Non-pigmented ciliary epithelial cell (primary cell): ENCODE measurements at places on chromosomes 2 and 18.

GRCh38 chr2:70403267-70404053 lies 101.6 kb upstream of the FAM136A start:
- DNase-seq, result no peak

- no peak for DNase-seq
Observed at GRCh38 chr2:121778741-121779487, 23.5 kb downstream of the TSN start.

DNA sequence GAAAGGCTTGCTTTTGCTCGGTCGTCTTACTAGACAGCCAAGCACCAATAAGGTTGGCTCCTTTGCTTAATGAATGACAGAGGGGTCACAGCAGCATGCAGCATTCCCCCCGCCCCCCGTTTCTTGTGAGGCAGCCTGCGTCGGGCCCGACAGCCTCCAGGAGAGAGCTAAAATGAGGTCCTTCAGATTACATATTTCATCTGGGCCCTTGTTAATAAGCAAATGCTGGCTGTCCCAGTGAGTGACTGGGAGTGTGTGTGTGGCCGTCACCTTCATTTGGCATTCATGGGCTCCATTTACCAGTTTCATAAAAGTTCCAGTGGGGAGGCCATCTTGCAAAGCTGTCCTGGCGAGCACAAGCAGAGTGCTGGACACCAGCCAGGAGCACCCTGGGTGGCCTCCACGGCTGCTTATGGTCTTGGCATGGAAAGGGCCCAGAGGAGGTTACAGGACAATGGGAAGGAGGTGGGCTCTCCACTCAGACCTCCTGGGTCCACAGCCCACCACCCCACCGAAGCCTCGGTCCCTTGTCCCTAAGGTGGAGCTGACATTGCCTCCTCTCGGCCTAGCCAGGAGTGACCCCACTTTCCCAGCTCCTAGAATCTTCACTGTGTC lies 37.2 kb downstream of the ODC1 start:
- no peak for DNase-seq

- DNase-seq, result no peak
Observed at GRCh38 chr2:230170532-230170931, 49.3 kb downstream of the SP110 start.

- no peak for DNase-seq
Observed at GRCh38 chr18:58413667-58414628, 214.9 kb downstream of the ALPK2 start.

DNA sequence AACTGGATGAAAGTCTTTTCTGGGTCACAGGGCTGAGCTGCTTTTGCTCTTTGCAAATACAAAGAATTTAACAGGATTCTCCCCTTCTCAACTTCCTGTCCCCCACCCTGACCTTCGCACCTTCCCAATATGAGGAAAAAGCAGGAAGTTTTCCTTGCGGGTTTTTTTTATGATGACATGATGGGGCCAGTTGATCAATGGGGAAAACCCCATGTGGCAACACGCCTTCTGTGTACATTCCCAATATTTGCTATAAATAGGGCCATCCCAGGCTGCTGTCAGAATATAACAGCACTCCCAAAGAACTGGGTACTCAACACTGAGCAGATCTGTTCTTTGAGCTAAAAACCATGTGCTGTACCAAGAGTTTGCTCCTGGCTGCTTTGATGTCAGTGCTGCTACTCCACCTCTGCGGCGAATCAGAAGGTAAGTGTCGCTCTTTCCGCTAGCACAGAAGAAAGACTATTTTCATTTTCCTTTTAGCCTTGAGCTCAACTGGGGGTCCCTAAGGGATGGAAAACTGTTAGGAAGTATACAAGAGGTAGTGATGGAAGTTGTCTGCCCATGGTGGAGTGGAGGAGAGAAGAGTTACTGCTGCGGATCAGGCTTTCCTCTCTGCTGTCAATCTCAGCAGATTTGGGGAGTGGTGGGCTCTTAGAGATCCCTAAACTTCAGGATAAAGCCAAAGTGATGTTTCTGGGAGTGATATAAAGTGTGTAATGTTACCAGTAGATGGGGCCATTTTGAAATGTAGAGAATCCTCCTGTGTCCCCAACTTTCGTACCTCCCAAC lies at the start of gene CCL20:
CCL20 (plus strand) TSS at position 281 of the 792 bp plus-strand sequence; CDS start at position 351, 70 bp downstream.
- no peak for DNase-seq

- no peak for DNase-seq
Observed at GRCh38 chr2:144516411-144516980, 3.4 kb downstream of the ZEB2 start.

DNA sequence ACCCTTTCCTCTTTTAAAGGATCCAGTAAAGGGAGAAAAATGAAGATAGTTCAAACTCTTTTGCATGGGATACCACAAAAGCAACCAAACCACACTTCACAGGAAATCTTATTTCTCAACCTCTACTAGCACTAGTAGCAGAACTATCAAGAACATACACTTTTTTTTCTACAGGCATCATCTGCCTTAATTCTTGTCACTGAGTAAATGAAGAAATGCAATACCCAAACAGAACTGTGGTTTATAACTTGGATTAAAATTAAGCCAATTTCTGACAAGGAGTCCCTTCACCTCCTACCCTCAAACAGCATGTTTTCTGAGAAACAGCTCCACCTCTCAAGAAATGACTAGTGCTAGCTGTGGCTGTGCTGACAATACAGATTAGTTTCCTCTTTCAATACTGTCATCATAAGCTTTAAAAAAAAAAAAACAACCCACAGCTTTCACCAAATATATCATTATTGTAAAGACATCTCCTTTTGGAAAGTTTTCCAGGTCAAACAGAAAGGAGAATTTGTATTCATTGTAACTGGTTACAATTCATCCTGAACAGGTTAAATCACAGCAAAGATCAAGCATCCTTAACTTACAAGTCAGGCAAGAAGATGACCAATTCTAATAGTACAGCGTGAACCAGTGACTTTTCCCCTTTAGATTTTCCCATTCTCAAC lies 44.4 kb downstream of the PTPN2 start:
- DNase-seq, result no peak

- no peak for DNase-seq
Observed at GRCh38 chr2:128441341-128442052, 122.8 kb upstream of the HS6ST1 start.

GRCh38 chr18:37422116-37422515 lies 143.5 kb downstream of the CELF4 start:
- no peak for DNase-seq

DNA sequence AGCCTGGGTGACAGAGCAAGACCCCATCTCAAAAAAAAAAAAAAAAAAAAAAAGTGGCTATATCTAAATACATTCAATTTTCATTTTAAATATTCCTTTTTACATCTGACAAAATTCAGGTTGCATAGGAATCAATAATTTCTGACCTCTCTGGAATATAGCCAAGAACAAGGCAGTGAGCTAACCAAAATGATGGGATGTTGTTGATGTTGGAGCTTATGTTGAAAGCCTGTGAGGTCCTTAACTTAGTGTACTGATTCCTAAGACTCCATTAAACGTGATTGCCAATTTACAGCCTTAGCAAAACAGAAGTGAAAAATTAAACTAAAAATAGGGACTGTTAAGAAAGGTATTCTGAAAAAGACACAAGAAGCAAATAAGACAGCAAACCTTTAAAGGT lies 109.6 kb downstream of the MEP1B start:
- DNase-seq, result no peak

- no peak for DNase-seq
Observed at GRCh38 chr2:239343946-239344856, 56.6 kb downstream of the HDAC4 start.

GRCh38 chr2:42823744-42824453 lies 31.5 kb upstream of the HAAO start:
- DNase-seq, result no peak

DNA sequence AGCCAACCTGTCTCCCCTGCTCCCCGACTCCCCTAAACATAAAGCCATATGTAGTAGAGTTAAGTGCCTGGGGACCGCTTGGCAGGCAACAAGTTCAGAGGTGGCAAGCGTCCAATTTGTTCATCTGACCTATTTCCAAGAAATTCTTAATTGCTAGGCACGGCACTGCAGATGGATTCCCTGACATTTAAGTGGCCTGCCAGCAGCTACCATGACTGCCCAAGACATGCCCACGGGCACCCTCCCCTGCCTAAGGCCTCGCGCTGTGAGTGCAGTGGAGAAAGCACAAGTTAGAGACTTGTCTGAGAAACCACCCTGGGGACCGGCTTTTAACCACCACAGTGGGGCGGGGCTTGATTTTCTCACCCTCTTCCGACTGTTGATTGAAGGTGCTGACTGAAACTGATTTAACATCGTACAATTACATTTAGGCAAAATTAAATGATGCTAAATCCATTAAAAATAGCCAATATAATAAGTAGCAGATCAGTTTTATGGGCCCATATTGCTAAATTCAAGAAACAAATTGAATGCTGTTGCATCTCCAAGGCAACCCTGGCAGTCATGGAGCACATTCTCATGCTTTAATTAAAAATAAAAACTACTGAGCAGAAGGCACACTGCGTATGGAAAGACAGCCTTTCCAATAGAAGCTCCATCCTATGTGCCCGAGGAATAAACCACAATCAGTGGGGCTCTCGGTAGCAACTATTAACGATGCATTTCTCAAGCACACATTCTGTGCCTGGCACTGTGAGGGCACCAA lies 163.6 kb upstream of the ACAA2 start:
- DNase-seq, result no peak

- DNase-seq, result no peak
Observed at GRCh38 chr2:189673661-189674373, 653 bp upstream of the ANKAR start.

- no peak for DNase-seq
Observed at GRCh38 chr2:219567791-219568361, 3.5 kb downstream of the OBSL1 start.

DNA sequence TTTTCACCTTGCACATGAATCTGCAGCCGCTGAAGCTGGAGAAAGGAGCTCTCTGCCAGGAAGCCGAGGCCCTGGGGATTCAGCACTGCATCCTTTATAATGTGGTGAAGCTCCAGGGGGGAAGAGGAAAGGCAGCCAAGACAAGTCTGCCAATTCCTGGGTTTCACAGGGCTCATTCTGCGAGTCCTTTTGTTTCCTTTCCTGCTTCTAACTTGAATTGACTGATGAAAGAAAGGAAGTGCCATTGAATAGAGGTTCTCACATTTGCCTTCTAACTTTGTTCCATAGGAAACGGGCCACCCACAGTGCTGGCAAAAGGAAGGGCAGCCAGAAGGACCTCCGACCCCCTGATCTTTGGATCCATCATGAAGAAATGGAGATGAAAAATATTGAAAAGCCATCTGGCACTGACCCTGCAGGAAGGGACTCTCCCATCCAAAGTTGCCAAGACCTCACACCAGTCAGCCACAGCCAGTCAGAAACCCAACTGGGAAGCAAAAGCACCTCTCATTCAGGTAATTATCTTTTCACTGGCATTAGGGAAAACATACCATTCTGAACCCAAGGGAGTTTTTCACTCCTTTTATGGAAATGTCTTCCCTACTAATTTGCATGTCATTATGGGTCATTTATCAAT lies 765.4 kb downstream of the MBD2 start:
- DNase-seq, result no peak

GRCh38 chr2:166180951-166181812 lies 53.4 kb upstream of the SCN1A start:
- DNase-seq, result no peak

- no peak for DNase-seq
Observed at GRCh38 chr2:174805803-174806202, 41.5 kb upstream of the CHRNA1 start.

GRCh38 chr2:170554278-170554955 lies 160.7 kb upstream of the SP5 start:
- DNase-seq, result no peak

- DNase-seq, result no peak
Observed at GRCh38 chr2:56230156-56230555, 46.4 kb downstream of the CCDC85A start.

DNA sequence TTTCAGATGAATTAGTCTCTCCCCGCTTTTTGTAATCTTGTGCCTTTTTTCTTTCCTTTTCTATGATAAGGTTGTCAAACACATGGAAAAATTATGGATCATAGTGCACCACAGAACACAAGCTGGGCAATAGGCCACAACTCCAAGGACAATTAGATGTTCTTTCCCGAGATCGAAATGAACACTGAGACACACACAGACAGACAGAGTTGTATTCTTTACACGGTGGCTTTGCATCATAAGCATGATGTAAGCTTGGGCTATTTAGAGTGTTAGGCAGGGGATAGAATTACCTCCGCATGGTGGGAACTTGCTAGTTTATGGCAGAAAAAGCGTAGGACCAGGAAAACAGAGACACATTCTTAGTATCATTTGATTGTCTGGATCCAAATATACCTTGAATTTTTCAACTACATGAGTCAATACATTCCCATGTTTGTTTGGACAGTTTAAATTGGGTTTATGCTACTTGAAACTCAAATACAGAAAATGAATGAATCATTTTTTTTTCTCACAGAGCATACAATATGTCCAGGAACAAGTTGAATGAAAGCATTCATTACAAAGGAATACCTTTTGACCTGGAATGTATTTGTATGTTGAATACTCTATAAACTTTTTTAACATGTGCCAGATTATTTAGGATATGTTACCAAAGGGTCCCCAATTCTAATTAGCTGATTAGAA lies 1611.5 kb upstream of the TMEFF2 start:
- no peak for DNase-seq

GRCh38 chr18:44805176-44805575 lies 124.5 kb downstream of the SETBP1 start:
- DNase-seq, result no peak

GRCh38 chr2:234395891-234396420 lies 100.9 kb downstream of the ARL4C start:
- DNase-seq, result no peak
